IMR-90 (cell line): ENCODE measurements at places on chromosomes 1 and 21. TPM values are rescaled to one million over a fixed set of nuclear protein-coding genes. Genes with fewer than 3 reads are reported as not detected.

The NBPF11 gene
- total RNA-seq: 2.7 and 2.8 TPM in 2 replicates

The LAMC2 gene
- 2.2 and 2.3 TPM in 2 replicates for total RNA-seq

The SLC9C2 gene
- not detected in 2 replicates for total RNA-seq

The HSD3B1 gene
- total RNA-seq: not detected in 2 replicates

The OR6K3 gene
- not detected in 2 replicates for total RNA-seq

The OR2M3 gene
- total RNA-seq: not detected in 2 replicates

The MGST3 gene
- 132 and 159 TPM in 2 replicates for total RNA-seq

The NBPF4 gene
- not detected in 2 replicates for total RNA-seq

The MXRA8 gene
- 92.5 and 97.8 TPM in 2 replicates for total RNA-seq

The CTSE gene
- not detected in 2 replicates for total RNA-seq

The SHISAL2A gene
- total RNA-seq: not detected in 2 replicates

The UBIAD1 gene
- 4.7 and 6.3 TPM in 2 replicates for total RNA-seq

The ANGPTL1 gene
- total RNA-seq: under 0.01 TPM in 1 of 2 replicates, not detected in the other
